Right renal pelvis (tissue), 4 donors: ENCODE measurements at places on chromosomes 6 and 20.

DNA sequence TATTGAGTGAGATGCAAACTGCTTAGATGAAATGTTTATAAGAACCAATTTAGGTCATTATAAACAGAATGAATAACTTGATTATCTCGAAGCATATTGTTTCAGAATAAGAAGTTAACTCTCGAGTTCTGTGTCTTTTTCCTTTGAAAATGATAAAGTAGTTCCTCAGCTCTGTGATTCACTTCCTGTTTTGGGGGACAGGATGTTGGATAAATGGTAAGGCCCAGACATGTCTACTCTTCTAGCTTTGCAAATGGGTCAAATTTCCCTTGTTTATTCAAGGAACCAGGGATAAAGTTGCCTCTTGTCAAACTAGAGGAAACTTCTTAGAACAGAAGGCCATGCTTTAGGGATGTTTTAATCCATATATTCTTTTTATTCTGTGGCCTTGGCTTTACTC lies 246.9 kb downstream of the SOX4 start:
- no peak for DNase-seq

GRCh38 chr6:25472306-25472705 lies 179.7 kb upstream of the SCGN start:
- DNase-seq = no peak

GRCh38 chr20:18091623-18092022 lies 33.9 kb upstream of the OVOL2 start:
- DNase-seq = no peak

- no peak for DNase-seq
Measured at GRCh38 chr6:17473554-17473953, 80.2 kb downstream of the CAP2 start.

DNA sequence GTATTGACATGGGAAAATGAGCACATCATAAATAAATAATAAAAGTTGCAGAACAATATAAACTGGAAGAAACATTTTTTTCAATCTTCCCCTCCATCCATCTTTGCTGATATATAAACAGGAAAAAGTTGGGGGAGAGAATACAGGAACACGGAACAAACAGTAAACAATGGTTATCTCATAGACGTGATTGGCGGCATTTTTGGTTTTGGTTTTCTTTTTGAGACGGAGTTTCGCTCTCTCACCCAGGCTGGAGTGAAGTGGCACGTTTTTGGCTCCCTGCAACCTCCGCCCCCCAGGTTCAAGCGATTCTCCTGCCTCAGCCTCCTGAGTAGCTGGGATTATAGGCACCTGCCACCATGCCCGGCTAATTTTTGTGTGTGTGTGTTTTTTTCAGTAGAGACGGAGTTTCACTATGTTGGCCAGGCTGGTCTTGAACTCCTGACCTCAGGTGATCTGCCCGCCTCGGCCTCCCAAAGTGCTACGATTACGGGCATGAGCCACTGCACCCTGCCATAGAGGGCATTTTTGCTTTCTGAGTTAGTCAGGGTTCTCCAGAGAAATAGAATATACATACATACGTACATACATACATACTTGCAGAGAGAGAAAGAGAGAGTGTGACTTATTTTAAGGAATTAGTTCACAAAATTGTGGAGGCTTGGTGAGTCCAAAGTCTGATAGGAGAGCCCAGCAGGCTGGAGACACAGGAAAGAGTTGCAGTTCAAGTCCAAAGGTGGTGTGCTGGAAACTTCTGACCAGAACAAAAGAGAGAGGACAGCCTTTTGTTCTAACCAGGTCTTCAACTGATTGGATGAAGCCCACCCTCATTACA lies 22.6 kb downstream of the GNL1 start:
- no peak for DNase-seq

DNA sequence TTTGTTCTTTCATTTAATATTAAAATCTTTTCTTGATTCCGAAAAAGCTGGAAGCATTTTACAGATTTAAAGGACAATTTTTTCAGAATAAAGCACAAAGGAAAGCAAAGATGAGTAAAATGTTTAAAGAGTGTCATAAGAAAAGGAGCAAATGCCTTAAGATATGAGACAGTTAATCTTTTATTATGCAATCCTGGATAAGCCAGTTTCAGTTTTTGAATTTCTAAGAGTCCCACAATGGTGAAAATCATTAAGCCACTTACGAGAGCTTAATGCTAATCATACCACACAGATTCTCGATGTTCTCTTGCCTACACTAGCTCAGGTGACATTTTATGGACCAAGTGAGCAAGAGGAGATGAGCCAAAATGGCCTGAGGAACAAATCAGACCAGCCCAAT lies 103.7 kb upstream of the RNF217 start:
- DNase-seq = no peak

DNA sequence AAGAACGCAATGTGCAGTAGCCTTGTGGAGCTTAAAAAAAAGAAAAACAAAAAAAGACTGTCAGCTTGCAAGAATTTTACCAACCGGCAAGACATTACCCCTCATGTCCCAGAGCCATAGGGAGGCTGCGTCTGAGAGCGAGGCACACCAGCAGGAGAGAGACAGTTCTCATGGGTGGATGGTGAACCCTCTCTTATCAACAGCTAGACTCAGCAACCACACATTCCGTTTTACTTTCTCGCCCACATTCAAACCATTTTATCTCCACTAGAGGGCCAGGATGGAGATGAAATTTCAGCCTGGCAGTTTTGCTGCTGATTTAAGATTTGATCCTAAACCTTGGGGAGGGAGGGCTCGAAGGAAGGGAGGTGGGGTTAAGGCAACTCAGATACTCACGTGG lies 247.0 kb downstream of the ATXN1 start:
- no peak for DNase-seq

DNA sequence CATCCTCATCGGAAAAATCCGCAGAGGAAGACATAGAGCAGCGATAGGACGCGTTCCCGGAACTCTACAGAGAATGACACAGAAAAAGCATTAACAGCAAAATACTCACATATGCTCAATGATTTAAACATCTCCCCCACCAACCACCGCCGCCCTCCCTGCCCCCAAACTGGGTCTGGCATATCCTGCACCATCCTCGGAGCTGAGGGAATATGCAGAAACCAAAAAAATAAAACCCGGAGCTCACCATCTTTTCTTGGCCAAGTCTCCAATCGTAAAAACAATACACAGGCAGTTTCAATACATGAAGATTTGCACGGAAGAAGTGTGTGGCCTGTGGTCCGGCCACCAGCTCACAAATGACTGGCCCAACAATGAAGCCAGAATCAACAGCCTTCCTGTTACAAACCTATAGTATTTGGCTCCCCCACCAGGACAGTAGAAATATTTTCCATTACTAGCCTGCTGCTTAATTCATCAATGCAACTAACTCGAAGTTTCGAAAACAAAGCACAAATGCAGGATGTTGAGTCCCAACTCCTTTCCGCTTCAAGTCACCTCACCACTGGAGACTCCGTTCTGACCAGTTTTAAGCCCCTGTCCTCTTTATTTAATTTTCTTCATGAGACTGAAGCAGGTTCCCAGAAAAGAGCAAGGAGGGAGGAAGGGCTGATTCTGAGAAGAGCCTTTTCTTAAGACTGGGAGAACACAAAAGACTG lies 103.2 kb upstream of the BEND6 start:
- DNase-seq = peak; percentile 64

DNA sequence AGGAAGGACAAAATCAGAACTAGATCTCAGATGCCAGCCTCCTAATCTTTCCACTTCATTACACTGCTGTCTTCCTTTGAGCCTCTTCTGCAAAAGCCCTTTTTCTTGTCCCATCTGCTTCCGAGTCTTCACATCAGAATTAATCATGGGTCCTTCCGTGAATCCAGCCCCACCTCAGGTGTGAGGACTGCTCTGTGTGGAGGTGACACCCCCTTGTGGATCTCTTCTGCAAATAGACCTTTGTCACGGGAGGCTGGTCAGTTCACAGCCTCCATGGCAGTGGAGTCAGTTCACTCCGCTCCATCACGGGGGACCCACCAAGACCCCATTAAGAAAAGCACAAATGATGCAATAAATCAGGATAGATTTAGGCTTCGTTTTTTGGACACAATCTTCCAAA lies 171.1 kb downstream of the ADAT2 start:
- DNase-seq = no peak

DNA sequence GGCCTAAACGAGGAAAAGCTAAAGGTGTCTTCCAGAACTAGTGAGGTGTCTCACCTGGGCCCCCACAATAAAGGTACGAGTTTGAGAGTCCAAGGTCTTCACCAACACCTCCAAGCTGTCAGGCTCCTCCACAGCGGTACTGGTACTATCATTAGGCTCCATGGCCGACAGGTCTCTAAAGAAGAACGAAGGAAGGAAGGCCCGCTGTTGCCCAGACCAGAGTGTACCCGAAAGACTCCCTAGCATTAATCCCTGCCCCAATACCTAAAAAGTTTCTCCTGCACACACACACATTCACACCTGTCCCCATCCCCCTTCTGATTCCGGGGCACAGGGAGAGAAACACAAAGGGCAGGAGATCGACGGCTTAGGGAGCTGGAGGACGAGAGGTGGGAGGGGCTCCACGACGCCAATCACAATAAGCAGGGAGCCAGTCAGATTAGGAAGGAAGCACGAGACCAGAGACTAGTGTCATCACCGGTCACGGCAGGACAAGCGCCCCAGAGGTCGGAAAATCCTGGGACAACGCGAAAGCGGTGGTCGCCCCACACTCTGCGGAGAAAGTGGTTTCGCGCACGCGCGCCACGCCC lies 764 bp downstream of the BAG6 start:
- no peak for DNase-seq

- peak; percentile 3 for DNase-seq
Measured at GRCh38 chr6:125154761-125155135, 1.2 kb downstream of the TPD52L1 start.

DNA sequence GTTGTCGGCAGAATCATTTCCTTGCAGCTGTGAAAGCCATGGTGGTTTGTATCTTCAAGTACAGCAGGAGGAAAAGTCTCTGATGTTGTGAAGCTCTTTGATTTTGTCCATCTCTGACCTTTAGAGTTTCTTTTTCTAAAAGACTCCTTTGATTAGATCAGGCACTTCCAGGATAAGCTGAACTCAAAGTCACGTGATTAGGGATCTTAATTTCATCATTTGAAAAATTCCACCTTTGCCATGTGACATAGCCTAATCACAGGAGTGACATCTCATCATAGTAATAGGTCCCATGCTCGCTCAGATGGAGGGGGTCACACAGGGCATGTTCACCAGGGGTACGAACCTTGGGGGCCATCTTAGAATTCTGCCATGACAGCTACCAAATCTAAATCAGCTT lies 441.5 kb upstream of the CDH4 start:
- no peak for DNase-seq

DNA sequence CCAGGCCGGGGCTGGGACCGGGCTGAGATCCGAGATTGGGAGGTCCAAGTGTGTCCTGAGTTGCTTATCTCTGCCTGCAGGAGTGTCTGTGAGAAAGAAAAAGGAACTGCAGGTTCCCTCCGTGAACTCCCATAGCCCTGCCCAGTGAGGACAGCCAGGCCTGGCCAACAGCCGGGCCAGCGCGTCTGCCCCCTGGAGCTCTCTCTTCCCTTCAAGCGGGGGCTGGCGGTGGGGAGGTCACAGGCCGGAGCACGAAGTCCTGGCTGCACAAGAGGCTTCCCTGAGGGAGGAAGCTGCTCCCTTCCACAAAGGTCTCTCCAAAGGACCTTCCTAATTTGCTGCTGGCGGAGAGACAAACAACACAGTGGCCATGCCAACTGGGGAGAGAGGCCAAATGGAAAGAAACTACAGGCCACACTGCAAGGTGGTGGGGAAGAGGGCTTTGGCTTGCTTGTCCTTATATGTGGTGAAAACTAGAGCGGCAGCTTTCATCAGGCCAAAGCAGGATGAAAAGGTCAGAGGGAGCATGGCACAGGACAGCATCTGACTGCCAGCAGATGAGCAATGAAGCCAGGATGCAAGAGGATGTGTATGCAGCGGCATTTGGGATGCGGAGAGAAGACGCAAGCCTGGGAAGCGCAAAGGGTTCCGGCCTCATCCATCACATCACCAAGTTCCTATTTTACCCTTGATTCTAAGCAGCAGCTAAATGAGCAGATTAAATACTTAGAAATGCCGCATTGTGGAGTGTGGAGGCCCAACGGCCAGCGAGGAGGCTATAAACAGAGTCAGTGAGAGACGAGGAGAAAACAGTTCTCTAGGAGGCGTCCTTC lies 260.0 kb downstream of the ERMARD start:
- no peak for DNase-seq

- DNase-seq = no peak
Measured at GRCh38 chr20:57040924-57041323, 225.5 kb downstream of the BMP7 start.

DNA sequence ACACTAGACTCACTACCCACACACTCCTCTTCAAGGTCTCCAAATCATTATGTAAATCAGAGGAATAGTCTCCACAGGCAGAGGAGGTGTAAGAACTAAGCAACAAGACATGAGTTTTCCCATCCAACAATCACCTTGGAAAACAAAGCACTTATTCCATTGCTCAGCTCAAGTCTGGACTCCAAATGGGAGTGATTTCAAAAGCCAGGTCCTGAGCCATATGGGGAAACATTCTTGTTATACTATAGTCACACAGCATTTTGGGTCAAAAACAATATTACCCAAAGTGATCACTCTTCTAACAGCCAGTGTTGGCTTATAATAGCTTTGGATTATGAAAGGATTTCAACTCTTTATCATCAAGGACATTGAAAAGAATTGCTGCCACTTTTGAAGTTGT lies 3.6 kb upstream of the PRPH2 start:
- no peak for DNase-seq

DNA sequence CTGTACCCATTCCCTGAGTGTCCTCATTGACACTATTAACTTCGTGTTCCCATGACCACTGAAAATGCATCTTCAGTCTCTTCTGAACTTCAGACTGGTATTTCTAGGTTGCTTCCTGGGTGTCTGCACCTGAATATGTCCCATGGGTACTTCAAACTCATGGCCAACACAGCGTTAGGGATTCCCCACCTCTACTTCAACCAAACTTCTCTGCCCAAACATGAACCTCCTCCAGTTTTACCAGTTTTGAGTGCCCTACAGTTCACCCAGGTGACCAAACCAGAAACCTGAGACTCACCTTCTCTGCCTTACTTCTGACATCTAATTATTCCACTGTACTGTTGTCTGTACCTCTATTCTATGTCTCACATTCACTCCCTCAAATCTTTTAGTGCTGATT lies 99.5 kb upstream of the SUPT3H start:
- DNase-seq = no peak

DNA sequence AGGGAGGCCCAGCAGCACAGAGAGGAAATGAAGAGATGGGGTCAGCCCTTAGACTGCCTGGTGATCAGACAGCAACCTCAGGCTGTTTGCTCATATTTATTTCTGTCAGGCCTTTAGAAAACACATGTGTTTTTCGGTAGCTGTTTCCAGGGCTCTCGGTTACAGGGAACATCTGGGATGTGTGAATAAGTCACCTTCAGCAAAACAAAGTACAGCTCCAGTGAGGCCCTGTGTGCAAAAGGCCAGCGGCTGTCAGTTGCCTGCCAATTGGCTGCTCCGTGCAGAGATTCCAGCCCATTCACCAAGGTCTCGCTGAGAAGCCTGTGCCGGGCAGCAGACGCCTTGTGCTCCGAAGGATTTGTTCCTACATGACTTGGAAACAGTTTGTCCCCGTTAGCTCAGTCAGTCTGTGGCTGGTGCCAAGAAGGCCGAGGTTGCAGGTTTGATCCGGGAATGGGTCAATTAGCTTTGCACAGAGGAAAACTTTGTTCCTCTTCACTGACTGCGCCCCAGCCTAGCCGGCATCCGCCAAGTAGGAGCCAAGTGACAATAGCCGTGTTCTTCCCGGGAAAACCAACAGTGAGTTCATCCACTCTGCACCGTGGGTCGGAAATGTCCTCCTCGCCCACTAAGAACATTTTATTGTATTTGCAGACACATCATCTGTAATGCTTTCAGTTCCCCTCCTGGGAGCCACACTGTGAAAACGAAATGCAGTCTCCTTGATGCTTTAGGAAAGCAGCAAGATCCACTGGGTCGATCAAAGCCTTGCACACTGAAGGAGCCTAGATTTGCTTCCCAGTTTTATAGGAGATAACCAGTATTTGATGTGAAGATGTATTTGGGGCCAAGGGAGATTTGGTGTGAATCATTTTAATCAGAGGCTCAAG lies 315.4 kb upstream of the CDYL start:
- DNase-seq = no peak
